GM06990 (cell line): ENCODE measurements at places on chromosomes 3 and 15.
A peak's percentile ranks its signal among the peaks of the same experiment; 100 is the strongest.

DNA sequence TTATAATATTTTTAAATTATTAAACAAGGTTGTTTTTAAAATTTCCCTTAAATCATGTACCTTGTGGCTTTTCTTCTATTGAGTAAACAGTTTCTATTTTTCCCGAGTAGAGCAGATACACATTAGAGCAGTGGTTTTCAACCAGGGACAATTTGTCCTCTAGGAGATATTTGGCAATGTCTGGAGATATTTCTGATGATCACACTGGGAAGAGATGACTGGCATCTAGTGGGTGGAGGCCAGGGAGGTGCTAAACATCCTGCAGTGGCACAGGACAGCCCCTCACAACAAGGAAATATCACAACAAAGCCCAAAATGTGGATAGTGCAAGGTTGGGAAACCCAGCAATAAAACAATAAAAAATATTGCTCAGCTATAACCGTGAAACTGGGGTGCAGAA, 113.0 kb upstream of the PTPRG start:
- no peak for DNase-seq

DNA sequence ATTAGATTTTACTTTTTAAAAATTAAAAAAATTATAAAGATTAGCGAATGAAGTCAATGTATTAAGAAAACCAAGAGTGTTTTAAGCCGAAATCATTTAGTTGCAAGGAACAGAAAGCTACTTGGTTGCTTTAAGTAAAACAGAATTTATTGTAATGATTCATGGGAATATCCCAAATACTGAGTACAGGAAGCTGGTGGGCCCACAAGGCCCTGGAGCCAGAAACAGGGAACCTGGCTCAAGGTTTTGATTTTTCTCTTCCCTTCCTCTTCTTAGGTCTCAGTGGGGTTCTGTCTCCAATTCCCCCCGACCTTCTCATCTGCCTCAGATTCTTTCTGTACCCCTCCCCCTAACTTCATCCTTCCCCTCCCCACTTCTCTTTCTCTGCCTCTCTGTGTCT, 229.0 kb downstream of the TLE3 start:
- DNase-seq, result no peak

DNA sequence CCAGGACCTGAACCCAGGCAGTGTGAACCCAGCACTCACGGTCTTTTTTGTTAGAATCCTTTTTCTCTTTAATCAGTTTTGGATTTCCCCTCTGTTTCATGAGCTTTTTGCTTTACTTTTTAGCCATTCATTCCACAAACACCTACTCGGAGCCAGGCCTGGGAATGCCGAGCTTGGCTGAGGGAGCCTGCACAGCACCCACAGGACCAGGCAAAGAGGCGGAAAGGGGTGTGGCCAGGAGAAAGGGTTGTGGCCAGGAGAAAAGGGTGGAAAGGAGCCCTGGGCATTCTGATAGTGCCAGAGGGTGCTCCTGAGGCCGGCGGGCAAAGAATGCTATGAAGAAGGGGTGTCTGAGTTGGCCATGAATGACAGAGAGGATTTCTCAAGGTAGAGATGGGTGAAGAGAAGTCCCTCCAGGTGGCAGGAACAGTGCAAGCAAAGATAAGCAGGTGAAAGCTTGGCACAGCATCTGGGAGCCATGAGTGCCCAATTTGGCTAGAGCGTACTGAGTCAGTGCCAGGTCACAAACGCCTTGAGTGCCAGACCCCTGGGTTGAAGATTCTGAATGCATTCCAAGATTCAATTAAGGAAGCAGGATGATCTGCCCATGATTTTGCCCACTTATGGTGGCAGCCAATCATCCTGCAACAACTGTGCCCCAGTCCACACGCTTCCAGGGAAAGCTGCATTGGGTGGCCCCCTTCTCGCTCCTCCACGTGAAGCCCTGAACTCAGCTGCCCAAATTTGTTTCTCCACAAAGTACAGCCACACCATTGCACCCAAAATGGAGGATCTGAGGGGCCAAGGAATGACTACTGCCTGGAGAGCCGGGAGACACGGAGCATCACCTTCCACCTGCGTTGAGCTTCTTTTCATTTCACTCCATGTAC, 157.2 kb downstream of the XXYLT1 start:
- DNase-seq, result no peak

DNA sequence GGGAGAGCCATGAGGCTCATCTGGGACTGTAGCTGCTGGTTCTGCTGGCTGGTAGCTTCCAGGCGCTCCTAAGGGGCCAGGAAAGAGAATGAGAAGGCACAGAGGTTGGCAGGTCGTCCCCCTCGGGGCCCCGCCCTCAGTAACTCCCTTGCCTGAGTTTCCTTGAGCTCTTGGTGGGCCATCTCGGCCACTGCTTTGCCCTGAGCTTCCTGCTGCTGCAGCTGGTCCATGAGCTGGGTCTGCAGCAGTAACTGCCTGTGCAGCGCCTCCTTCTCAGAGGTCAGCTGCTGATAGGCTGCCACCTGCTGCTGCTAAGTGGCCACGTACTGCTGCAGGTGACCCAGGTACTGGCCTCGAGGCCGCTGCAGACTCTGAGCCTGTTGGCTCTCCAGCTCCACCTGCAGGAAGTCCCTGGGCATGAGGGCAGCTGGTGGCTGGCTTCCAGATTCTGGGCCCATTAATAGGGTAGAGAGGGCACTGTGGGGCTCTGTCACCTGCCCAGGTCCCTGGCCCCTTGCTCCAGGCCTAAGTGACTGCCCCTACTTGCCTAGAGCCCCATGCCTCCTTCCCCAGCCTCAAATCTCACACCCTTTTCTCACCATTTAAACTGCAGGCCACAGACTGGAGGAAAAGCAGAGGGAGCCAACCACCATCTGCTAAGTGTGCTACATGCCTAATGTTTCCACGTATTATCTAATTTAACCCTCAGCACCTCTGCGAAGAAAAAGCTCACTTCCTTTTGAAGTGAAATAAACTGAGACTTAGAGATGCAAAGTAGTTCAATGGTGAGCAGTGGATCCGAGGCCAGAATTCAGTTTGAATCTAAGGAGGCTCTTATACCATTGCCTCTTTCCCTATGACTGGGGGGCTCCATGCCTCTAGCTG, 10.8 kb upstream of the VPS33B start:
- DNase-seq, result peak; percentile 35

DNA sequence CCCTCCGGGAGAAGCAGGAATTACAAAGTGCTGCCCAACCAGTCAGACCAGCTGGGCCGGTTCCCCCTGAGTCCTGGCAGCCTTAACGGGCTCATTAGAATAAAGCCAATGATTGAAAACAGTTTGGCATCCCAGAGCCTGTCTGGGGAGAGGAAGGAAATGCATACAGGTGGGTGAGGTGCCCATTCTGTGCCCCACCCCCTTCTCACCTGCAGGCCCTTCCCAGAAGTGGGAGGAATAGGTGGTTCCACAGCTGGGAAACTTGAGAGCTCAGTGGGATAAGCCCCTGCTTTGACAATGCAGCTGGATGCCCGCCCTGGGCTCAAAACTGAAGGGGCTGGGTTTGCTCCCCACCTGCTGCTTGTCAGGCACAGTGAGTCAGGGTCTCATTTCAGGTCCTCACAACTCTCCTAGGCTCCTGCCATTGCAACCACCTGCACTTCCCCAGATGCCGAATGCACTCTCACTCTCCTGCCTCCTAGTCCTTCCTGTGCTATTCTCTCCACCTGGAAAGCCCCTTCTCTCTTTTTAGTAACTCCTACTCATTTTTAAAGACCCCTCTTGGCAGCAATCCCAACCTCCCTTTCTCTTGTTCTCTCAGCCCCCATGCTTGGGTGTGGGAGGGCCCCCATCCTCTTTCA, 5.5 kb upstream of the BUB1B start:
- DNase-seq, result no peak

GRCh38 chr15:56929399-56929798, 11.0 kb downstream of the TCF12 start:
- DNase-seq, result no peak

GRCh38 chr15:60945196-60945595, 283.9 kb downstream of the RORA start:
- no peak for DNase-seq
